Activated T-cell treated with anti-CD3 and anti-CD28 coated beads, Interleukin-2, amount 50 U/mL, for 48 hours (primary cell): ENCODE measurements at places on chromosomes 5 and 9.

DNA sequence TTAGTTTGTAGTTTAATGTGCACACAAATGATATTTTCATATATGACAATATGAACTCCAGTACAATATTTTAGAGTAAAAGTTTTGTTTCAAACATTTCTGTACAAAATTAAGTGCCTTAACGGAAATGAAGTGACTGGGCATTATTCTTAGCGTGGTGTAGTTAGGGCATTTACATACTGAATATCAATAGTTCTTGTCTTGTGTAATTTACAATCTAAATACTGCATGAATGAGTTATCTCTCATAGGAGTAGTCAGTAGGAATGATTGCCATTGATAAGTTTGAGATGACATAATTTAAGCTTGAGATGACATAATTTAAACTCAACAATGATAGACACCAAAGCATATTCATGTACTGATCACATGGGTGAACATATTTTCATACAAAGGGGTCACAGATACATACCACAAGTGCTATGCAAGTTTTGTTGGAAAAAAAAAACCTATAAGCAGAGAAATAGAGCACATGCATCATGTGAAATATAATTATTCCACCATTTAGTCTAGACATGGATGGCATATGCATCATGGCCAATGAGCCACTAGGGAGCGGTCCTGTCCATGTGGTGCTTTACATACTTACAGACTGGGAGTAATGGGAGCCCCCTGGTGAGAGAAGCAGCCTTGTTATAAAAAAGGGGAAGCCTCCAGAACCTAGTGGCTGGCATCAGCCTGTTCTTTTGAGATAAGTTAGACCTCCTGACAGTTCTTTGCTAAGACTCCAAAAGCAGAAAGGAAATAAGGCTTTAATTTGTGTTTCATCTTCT lies 1523.9 kb downstream of the MAT2B start:
- no peak for DNase-seq

- no peak for DNase-seq
Observed at GRCh38 chr5:14270209-14270702, 127.1 kb downstream of the TRIO start.

- no peak for DNase-seq
Observed at GRCh38 chr9:130523921-130524320, 55.5 kb upstream of the FUBP3 start.

DNA sequence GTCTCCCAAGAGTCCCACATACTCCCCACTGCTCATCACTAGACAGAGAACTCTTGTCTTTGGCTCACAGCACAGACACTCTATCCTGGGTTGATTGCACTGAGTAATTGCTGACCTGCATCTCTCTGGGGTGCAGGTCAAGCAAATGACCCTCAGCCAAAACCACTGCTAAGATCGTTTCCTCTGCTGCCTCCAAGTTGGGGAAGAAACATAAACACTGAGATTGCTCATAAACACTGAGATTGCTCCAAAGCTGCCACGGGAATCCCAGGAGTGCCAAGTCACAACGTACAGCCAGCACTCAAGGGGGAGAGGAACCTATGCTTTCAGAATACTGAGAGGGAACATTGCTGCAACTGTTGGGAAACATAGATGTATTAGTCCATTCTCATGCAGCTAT lies 1402.1 kb upstream of the ACO1 start:
- DNase-seq: no peak

DNA sequence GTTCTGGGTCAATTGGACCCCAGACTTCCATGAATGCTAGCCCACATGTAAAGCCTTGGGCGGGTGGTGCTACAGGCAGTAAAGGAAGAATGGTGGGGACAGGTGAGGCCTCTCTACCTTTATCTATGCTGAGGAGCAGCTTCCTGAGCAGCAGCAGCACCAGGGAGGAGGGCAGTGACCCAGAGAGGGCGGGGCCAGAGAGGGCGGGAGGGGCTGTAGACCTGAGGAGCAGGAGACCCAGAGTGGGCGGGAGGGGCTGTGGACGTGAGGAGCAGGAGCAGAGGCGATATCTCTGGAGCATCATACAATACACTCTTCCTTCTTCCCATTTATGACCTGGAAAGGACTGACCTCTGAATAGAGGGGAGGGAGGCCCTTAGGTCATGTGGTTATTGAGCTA lies 165.9 kb downstream of the MTRR start:
- no peak for DNase-seq

DNA sequence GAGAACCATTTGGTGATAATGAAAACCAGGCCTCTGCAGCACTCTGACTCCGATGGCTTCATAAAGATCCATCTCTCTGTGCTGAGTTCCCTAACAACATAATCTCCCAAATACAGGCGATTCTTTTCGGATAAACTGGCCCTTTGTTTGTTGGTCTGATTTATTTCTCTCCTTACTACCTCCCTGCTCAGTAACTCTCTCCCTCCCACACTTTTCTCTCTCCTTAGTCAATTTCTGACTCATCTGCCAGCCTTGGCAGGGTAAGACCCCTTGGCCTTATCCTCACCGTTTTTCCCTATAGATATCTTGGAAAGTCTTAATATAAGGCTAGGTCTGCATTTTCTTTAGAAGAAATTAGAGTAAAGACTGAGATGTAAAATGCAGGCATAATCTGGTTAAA lies 128.7 kb downstream of the BRINP1 start:
- DNase-seq: no peak
